ENCODE measurements at places on chromosomes 7 and 10.

GRCh38 chr7:5637415-5637814 is 144.0 kb downstream of the RNF216 start:
- no peak for DNase-seq

GRCh38 chr7:159329818-159330378 is 185.2 kb upstream of the VIPR2 start:
- no peak for DNase-seq

GRCh38 chr7:360454-361100 is 70.6 kb downstream of the FOXL3 start:
- no peak for DNase-seq

- no peak for DNase-seq
Observed at GRCh38 chr10:63921908-63922467, 400.8 kb downstream of the REEP3 start.

GRCh38 chr7:22470981-22471380 is 29.0 kb downstream of the STEAP1B start:
- DNase-seq = no peak

DNA sequence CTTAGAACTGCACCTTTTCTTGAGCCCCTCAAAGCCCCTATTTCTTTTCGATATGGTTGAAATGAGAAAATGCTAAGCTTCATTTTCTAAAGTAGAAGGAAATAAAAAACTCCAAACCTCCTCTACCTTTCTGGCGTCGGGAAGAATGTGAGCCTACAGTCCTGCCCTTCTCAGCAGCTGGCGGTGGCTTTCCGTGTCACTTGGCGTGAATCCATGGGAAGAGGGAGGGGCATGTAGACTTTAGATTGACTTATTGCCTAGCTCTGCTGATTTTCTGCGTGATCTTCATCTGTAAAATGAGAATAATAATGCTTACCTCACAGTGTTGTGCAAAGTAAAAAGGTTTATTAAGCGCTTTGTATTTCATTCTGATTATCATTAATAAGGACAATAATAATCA is 35.0 kb downstream of the PRR15 start:
- DNase-seq = peak; percentile 85

- DNase-seq = no peak
Observed at GRCh38 chr10:130924138-130924819, 387.2 kb downstream of the TCERG1L start.

GRCh38 chr7:47741984-47742383 is 160.1 kb upstream of the TNS3 start:
- no peak for DNase-seq

DNA sequence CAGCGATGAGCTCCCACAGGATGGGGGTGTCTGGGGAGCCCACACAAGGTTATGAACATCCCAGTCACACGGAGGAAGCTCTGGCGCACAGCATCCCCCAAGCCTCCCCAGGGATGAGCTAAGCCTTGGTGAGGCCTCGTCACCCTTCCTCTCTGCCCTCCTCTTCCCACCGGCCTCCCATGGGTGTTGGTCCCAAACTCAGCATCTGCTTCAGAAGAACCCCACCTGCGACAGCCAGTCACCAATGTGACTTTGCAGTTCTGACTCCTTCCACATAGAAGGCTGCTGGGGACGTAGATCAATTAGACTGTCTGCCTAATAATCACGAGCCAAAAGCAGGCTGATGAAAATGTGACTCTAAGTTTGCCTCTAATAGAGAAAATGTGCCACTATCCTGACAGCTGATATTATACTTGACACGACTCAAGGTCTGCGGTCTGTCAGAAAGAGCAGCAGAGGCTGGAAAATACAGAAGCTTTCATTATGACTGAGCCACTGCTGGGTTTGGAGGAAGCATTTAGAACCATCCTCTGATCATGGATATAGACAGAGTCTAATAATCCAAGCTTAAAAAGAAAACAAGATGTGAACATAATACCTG is 116.0 kb upstream of the PFKP start:
- no peak for DNase-seq

DNA sequence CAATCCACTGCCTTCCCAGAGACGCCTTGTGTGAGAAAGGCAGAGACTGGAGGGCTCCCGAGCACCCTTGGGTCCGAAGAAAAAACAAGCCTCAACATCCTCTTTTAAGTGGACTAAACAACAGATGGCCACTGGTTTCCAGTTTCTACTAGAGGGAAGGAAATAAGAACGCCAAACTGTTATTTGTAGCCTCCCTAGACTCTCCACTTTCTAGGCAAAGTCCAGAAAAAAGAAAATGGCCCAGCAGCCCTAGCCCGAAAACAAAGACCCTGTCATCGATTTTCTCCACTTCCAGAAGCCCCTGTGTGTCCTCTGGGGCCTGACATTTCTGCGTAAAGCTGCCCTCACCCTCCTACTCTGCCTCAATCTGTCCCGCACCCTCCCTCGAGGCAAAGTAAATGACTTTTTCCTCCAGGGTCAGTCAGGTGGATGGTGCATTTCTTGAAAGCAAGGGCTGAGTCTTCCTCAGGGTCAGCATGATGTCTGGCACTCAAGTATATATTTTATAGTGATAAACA is 6.0 kb downstream of the RGS10 start:
- DNase-seq = no peak

GRCh38 chr7:96238474-96238873 is 83.4 kb downstream of the SLC25A13 start:
- no peak for DNase-seq

- DNase-seq = no peak
Observed at GRCh38 chr7:39810710-39811109, 139.3 kb upstream of the CDK13 start.

- DNase-seq = no peak
Observed at GRCh38 chr10:47253651-47254375, 46.2 kb upstream of the GDF10 start.

DNA sequence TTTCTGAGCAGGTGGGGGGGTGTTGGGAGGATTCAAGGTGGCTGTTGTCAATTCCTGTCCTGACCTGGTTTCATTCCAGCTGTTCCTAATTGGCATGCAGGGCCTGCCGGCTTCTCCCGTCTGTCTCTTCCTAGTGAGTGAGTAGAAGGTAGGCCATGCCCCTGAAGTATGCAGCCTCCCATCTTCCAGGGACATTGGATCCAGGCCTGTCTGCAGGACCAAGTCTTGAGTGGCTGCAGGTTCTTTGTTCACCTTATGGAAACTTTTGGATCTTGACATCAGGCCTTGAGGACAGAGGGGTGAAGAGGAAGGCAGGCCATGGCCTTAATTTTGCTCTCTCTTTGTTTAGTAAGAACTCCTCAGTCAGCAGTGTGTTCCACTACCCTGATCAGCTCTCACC is 131.8 kb downstream of the SH2D4B start:
- DNase-seq = no peak

DNA sequence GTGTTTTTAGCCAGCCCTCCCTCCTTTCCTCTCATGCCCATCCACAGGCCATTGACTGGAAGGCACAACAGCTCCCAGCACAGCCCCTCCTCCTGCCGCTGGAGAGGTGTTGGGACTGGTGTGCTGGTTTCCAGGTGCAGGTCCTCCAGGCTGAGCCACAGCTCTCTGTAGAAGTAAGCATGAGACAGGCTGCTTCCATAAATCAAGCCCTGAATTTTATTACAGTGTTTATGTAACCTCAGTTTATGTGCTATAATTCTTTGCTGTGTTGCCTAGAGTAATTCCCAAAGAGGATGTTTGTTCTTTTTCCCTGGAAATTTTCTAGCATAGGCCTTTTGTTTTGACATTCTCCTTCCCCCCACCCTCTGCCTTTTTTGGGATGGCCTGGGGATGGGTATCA is 445.8 kb downstream of the AUTS2 start:
- no peak for DNase-seq

GRCh38 chr7:87032604-87033339 is 26.7 kb downstream of the ELAPOR2 start:
- DNase-seq = no peak

DNA sequence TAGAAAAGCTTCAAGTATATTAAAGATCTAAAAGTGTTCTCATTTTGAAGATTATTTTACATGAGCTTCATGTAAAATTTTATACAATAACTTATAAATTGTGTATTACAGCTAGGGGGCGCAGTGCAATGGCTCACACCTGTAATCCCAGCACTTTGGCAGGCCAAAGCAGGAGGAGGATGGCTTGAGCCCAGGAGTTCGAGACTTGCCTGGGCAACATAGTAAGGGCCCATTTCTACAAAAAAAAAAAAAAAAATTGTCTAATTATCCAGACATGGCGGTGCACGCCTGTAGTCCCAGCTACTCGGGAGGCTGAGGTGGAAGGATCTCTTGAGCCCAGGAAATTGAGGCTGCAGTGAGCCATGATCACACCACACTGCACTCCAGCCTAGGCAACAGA is 16.6 kb downstream of the ACBD5 start:
- DNase-seq = peak; percentile 61

DNA sequence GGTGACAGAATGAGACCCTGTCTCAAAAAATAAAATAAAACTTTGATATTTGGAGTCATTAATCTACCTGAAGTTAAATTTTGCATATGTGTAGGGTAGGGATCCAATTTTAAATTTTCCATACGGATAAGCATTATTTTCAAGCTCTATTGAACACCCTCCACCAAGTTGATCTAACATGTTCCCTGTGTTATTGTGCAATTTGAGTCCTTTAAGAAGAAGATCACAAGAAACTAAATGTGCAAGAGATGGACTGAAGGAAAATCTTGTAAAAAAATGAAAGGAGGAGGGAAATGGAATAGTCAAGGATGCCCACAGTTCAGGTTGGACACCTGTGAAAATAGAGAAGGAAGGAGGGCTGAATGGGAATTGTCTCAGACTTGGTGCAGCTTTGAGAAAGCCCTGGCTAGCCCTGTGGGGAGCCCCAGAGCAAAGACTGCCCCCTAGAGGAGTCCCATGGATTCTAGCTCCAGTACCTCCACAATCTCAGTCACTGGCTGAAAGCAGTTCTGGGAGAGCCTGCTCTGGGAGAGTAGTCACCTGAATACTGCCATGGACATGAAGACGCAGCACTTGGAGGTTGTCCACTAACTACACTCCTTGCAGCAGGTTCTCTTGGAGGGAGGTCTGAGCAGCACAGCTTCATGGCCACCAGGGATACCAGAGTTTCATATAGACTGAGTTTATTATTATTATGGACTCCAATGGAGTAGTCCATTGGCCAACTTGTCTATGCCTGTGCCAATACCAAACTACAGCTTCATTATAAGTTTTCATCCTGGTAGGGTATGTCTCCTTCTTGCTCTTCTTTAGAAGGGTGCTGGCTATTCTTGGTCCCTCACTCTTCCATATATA is 5.7 kb upstream of the TIAL1 start:
- peak; percentile 34 for DNase-seq

GRCh38 chr10:58755677-58756076 is 243.0 kb downstream of the BICC1 start:
- no peak for DNase-seq

DNA sequence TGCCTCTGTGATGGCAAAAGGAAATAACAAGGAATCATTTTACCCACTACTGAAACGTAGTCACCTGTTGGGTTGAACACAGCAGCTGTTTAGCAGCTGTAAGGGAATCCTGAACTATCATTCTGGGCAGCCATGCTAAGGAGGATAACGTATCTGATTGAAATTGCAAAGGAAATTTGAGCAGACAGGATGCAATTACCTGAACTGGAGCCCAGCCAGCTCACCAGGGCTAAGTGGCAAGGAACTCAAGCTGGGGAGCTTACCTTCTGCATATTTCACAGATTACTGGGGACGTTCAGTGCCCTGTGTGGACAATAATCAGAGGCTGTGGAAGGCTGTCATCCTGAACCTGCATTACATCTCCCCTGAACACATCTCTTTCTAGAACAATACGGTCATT is 650.5 kb downstream of the SORCS3 start:
- no peak for DNase-seq

DNA sequence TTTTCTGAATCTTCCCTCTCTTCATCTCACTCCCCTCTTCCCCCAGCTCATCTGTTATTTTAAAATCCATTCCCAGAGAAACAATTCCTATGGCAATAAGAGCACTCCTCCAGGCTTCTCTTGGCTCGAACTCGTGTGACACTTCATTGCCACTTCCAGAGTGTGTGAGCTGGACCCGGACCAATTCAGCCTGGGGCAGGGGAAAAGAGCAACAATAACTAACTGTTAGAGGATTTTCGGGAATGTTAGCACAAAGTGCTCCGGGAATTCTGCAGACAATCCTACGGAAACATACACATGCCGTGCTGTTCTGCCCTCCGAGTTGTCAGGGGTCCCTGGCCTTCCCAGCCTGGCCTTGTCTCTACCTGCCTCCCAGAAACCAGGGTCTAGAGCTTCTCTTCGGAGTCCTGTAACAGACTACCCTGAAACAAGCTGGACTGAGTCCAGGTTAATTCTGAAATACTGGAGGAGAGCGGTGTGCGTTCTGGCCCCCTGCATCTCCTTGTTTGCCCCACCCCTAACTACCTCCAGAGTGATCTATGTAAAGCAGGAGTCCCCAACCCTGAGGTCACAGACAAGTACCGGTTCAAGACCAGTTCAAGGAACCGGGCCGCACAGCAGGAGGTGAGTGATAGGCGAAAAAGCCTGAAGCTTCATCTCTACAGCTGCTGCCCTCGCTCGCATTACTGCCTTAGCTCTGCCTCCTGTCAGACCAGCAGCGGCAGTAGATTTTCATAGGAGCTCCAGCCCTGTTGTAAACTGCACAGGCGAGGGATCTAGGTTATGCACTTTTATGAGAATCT is 11.3 kb downstream of the COL26A1 start:
- DNase-seq = no peak

DNA sequence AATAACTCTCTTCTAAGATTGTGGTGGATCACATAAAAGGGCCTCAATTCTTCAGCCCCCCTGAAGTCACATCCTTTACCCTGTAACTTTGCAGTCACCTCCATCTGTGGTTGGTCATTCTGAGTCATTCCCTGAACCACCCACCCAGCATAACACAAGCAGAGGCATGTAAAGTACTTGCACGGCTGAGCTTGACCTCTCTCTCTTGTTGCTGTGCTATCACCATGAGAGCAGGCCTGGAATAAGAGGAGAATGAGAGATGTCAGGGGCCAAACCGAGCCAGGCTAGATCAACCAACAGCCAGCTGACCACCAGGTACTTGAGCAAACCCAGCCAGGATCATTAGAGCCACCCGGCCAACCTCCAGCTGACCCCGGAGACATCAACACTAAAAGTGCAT is 13.5 kb upstream of the STK17A start:
- no peak for DNase-seq

DNA sequence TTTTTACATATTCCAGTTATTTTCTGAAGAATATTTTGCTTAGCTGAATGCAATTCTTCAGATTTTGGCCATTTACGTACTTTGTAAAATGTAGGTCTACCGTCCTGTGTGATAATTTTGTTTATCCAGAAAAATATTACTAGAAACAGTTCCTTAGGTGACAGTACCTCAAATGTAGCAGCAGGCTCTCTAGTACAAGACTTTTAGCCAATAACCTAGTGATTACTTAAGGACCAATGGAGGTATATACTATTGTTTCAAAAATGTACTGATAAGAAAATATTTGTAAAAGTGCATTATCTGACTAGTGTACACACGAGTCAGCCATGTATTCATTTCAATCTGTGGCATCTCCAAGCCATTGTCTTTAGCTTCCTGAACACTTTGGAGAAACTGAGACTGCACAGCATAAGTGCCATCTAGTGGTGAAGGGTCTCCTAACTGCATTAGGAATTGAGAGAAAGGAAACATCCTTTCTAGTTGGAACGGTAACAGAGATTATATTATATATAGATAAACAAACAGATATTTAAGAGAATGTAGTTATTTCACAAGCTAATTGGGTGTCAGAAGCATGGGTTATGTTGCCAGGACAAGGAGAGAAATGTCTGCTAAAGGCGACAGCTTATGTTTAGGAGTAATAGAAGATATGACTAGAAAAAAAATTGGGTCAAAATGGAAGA is 23.7 kb downstream of the RTKN2 start:
- DNase-seq = peak; percentile 83
